ENCODE measurements at places on chromosomes 1 and 21.

DNA sequence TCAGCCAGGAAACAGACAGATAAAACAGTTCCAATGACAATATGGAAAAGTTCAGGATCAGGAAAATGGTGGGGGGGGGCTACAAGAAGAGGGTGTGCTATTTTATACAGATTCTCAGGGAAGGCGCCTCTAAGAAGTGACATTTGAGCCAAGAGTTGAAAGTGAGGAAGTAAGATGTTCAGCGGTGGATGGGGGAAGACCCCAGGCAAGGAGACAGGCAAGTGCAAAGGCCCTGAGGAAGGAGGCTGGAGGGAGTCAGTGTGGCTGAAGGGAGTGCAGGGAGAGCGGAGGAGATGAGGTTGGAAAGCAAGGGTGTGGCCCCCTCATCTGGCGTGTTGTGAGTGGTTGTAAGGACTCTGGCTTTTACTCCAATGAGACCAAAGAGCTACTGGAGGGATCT is 8.4 kb upstream of the PDZK1IP1 start:
- DNase-seq = no peak

- no peak for DNase-seq
Observed at GRCh38 chr1:30471307-30471706, 252.1 kb downstream of the MATN1 start.

GRCh38 chr1:99548943-99549605 is 96.8 kb upstream of the PALMD start:
- DNase-seq = peak; percentile 71

DNA sequence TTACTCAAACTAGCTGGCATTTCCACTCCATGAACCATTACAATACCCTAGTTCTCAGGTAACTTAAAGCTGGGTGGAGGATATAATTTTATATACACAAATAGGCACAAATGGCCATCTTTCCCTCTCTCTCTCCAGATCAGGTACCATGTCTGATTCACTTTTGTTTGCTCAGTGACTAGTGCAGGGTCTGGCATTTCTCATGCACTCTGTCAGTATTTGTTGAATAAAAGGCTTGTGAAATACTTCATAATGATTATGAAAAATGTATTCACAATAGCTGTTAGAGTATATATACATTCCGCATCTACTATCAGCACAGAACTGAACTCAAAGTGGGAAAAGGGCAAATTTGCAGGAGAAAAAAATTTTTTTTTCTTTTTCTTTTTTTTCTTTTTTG is 510.2 kb upstream of the USP24 start:
- peak; percentile 61 for DNase-seq

DNA sequence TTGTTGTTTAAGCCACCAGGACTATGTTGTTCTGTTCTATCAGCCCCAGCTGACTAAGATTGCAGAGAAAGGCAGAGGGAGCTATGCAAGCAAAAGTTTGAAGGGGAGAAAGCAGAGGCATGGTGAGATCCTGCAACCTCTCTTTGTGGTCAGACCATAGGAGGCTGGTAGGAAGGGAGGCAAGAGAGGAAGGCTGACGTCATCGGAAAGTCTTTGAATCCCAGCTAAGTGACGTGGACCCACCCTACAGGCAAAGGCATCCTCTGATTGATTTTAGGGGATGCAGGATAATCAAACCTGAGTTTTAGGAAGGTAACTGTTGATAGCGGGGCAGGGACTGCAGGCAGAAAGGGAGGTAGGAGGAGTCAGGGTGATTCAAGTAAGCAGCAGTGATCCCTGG is 23.3 kb upstream of the TNNI1 start:
- peak; percentile 47 for DNase-seq

- DNase-seq = no peak
Observed at GRCh38 chr1:14440166-14440565, 158.3 kb upstream of the KAZN start.
